Femur (tissue), 1 donor: ENCODE measurements at places on chromosomes 6 and 20.
A peak's percentile ranks its signal among the peaks of the same experiment; 100 is the strongest.

- DNase-seq = no peak
Observed at GRCh38 chr6:68328156-68328555, 306.9 kb upstream of the ADGRB3 start.

GRCh38 chr20:17584689-17585088 is 14.8 kb downstream of the DSTN start:
- DNase-seq = no peak

DNA sequence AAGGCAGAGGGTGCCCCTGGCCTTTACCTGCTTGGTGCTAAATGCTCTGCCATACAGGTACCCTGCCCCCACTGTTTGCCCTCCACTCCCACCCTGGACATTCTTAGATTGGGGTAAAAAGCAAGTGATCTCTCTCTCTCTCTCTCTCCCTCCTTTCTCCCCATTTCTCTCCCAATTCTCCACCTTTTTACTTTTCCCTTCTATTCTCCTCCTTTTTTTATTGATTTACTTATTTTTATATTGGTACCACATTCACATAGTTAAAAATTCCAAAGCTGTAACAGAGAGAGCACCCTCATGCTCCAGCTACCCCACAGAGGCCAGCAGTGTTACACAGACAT is 37.7 kb upstream of the ID1 start:
- DNase-seq = no peak

DNA sequence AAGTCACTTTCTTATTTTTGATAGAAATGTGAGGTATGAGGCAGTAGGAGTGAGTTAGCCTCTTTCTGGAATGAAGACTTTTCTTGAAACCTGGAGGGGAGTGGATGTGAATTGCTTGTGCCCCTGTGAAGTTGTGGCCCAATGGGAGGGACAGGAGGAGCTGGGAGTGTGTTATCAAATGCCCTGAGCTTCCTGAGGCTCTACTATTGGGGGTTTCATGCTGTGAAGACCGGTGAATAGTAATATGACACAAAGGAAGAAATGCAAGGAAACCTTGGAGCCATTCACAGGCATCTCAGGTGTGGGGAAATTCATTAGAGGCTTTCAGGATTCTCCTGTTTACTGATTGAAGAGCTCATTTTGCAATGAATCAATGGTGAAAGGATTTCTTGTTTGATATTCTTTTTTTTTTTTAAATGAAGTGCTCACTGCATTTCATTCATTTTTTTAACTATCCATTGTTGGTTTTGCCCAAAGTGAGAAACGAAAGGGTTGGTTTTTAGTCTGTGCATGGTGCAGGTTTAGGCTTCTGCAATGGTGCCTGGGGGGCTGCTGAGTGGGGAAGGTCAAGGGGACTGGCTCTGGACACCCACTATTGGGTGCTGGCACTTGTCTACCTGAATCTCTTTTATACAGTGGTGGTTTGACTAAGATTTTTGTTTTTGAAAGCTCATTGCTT is 8.2 kb downstream of the RNF144B start:
- no peak for DNase-seq

- DNase-seq = no peak
Observed at GRCh38 chr6:56387621-56388414, 140.4 kb upstream of the COL21A1 start.

DNA sequence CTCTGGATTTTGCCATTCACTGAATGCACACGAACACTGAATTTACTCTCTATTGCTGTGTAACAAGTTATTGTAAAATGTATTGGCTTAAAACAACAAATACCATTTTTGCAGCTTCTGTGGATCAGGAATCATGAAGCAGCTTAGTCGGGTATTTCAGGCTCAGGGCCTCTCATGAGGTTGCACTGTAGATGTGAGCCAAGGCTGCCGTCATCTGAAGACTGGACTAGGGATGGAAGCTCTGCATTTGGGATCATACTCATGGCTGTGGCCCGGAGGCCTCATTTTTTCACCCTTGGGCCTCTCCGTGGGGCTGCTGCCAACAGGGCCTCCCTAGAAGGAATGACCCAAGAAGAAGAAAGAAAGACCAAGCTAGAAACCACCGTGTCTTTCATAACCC is 492.4 kb upstream of the CDH4 start:
- peak; percentile 38 for DNase-seq

DNA sequence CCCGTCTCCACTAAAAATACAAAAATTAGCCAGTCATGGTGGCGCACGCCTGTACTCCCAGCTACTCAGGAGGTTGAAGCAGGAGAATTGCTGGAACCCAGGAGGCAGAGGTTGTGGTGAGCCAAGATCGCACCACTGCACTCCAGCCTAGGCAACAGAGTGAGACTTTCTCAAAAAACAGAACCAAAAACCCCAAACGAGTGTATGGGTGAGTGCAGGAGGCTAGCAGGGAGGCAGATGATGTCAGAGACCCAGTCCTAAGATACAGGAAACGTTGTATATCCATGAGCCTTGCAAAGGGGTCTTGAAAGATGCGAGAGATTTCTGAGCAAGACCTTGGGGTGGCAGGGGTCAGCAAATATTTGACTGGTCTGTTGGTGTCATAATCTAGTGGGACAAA is 136.2 kb downstream of the JARID2 start:
- no peak for DNase-seq

DNA sequence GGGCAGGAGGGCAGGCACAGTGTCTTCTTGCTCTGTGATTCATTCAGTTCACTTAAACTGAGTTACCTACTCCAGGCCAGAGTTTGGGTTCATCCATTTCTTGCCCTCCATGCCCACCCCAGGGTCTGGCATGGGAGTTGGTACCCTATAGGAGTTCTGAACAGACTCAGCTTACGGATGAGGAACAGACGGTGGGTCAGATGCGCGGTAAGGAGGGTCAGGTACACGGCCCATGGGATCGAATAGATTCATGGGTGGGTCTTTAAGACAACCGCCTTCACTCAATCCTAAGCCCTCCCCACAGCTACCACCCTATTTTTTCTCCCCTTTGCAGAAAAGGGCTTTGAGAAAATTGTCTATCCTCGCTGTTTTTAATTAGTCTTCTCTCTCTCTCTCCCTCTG is 13.1 kb upstream of the TRIB3 start:
- no peak for DNase-seq
